NCI-H526 (cell line): ENCODE measurements at places on chromosomes 16 and 17.

- no peak for DNase-seq
Measured at GRCh38 chr17:76095943-76096342, 7.6 kb downstream of the EXOC7 start.

DNA sequence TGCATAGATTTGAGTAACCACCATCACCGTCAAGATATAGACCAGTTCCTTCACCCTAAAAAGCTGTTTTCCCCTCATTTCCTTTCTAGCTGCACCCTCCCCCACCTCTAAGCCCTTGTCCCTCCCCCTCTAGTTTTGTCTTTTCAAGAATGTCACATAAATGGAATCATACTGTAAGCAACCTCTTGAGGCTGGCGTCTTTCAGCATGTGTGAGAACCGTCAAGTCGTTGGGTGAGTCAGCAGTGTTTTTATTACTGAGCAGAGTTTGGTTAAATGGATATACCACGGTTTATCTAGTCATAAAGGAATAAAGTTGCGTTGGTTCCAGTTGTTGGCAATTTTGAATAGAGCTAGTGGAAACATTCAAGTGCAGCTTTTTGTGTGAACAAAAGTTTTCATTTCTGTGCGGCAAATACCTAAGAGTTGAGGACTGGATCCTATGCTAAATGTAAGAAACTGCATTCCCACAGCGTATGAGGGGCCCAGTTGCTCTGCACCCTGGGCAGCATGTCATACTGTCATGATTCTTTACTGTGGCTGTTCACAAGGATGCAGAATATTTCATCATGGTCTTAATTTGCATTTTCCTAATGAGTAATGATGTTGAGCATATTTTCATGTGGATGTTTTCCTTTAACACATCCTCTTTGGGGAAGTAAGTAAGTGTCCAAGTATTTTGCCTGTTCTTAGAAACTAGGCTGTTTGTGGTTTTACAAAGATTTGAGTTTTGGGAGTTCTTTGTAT is 264.3 kb downstream of the CPPED1 start:
- no peak for DNase-seq

- peak; percentile 47 for DNase-seq
Measured at GRCh38 chr17:61461967-61462718, 9.9 kb downstream of the TBX4 start.

- peak; percentile 50 for DNase-seq
Measured at GRCh38 chr17:82696916-82697807, 1.3 kb downstream of the RAB40B start.

DNA sequence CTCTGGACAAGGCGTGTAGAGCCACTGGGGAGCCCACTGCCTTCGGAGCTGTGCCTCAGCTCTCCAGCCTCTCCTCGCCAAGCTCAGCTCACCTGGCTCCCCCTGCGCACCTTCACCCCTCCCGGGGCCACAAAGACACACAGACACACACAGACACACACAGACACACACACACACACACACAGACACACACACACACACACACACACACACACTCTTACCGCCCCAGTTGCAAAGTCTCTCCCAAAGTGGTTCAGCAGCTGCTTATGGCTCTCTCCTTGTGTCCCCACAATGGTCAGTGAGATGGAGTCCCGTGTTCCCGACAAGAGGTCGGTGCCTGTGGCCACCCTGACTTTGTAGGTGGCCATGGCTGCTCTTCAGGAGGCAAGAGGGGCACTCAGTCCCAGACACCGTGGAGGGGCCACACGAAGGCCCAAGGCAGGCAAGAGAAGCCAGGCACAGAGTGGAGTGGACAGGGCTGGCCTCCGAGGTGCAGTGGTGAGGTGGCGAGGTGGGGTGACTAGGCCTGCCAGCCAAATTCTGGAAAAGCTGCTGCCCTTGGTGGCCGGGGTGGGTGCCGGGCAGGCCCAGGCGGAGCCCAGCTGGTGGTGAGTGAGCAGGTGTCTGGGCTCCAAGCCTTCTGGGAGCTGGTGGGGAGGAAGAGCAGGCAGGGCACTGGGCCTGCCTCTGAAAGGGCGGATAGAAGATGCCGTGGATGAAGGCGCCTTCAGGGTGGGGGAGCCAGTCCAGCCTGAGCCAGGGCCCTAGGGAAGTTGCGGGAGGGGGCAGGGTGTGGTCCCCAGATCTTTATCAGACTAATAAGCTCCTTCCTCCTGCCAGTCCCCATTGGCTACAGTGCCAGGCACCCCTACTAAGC is at the start of gene ALOX12B:
ALOX12B (minus strand) TSS at position 642 of the 877 bp plus-strand sequence; CDS start at position 368, 274 bp downstream.
- peak; percentile 44 for DNase-seq

GRCh38 chr17:81120695-81121621 is 44.3 kb upstream of the PVALEF start:
- DNase-seq, result no peak

DNA sequence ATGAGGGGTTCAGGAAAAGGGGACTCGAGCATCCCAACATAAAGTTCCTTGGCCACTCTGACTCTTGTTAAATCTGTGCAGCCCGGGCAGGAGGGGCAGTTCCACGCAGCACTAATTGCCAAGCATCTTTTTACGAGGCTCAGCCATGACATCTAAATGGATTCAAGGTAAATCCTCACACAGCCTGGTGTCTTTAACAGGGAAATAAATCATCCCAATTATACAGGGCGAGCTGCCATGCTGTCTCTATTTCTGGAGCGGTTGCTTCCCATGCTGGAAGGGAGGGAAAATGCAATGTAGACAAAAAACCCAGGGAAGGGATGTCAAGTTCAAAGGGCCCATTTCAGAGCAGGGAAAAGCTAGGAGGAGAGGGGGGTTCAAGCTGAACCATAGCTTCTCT is 110.0 kb downstream of the GAS7 start:
- DNase-seq, result no peak

GRCh38 chr16:75460446-75460845 is 4.0 kb downstream of the TMEM170A start:
- no peak for DNase-seq

GRCh38 chr17:58783380-58783779 is 27.7 kb downstream of the PPM1E start:
- no peak for DNase-seq

DNA sequence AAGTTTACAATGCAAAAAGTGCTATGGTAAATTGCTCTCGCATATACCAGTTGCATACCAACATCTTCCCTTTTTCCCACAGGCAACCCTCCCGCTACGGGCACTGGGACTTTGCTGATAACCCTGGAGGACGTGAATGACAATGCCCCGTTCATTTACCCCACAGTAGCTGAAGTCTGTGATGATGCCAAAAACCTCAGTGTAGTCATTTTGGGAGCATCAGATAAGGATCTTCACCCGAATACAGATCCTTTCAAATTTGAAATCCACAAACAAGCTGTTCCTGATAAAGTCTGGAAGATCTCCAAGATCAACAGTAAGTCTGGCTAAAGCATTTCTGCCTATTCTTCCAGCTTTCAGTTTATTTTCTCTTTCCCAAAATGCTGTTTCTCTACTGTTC is 27.9 kb upstream of the HSBP1 start:
- DNase-seq, result no peak
